ENCODE measurements at places on chromosomes 5 and 9. TPM values are rescaled to one million over a fixed set of nuclear protein-coding genes. Genes with fewer than 3 reads are reported as not detected.

- no peak for DNase-seq
These were observed 197.4 kb downstream of the FER start for GRCh38 chr5:108945094-108945493.

GRCh38 chr9:129968690-129969485 is 74.1 kb downstream of the FNBP1 start:
- DNase-seq, result no peak

- no peak for DNase-seq
These were observed 5.5 kb downstream of the FANCC start for GRCh38 chr9:95311961-95312360.

The C5orf52 gene
- not detected for total RNA-seq

DNA sequence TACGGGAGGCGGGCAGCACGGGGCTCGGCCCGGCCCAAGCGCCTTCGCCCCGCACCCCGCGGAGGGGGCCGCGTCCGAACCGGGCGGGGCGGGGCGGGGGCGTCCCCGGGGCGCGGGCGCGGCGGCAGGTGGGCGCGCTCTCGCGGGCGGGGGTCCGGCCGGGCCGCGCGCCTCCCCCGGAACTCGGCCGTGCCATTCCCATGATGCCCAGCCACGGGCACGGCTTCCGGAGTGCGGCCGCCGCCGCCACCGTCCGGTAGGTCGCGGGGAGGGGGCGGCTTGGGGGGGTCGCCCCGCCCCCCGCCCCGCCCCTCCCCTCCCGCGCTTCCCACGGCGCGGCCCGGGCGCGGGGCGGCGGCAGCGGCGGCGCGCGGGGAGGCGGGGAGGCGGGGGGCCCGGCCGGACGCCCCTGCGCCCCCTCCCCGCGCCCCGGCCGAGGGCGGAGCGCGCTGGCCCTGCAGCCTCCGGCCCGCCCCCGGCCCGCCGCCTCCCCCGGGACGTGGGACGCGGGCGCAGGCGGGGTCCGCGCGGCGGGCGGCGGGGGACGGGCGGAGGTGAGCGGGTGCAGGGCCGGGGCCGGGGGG is at the start of gene PPP1R26:
TSS of gene PPP1R26 (plus strand) at position 314 of the 584 bp plus-strand sequence. CDS start 4,729 bp downstream, outside the sequence.
- DNase-seq, result no peak

The BTNL3 gene
- not detected for total RNA-seq

The SPATA31E1 gene
- total RNA-seq, result not detected

Data from osteocyte (in vitro differentiated cells).